ENCODE measurements at places on chromosomes 1 and 21.

DNA sequence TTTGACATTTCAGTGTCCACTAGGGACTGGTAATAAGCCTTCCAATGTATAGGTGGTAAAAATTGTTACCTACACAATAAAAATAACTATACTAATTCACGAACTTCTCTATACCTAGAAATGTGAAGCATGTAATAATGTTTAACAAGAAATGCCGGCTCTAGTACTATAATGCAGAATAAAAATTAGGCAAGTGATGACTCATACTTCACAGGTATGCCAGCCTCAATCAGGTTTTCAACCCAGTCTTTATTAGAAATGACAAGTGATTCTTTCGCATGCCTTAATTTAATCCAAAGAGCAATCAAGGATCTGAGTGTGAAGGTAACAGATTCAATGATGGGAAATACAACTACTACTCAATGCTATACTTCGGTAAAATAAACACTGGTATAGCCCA lies 134.9 kb downstream of the RERE start:
- DNase-seq = peak; percentile 49

- no peak for DNase-seq
These were observed 6.5 kb upstream of the DNM3 start for GRCh38 chr1:171834821-171835220.

GRCh38 chr1:112510340-112510739 lies 1.6 kb downstream of the WNT2B start:
- DNase-seq = no peak

- DNase-seq = no peak
These were observed 111.9 kb downstream of the GLIS1 start for GRCh38 chr1:53627031-53627430.

GRCh38 chr1:165395478-165395877 lies 39.0 kb upstream of the LMX1A start:
- no peak for DNase-seq

DNA sequence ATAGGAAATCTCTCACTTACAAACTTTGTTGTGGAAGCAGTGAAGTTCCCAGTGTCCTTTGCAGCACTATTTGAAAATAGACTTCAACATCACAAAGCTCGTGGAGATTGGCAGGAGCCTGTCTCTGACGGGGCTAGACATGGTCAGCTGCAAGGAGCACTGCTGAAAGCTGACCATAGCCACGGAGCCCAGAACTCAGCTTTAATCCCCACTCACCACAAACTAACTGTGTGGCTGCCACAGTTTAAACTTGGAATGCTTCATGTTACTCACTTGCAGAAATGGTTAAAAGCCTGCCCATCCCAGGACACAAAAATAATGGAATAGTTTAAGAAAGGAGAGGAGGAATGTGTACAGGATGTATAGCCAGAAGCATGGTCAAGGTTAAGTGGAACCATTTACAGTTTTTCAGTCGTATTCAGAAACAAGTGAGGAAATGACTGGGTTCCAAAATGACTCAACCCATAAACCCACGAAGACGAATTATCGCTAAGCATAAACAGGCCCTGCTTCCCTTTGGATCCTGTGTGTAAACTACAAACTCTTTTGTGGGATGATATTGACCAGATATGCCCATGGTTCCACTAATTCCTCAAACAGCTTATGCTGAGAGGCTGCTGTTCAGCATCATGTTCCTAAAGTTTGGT lies 18.2 kb downstream of the DNALI1 start:
- no peak for DNase-seq

GRCh38 chr1:31571340-31572295 lies 4.7 kb upstream of the TINAGL1 start:
- no peak for DNase-seq

DNA sequence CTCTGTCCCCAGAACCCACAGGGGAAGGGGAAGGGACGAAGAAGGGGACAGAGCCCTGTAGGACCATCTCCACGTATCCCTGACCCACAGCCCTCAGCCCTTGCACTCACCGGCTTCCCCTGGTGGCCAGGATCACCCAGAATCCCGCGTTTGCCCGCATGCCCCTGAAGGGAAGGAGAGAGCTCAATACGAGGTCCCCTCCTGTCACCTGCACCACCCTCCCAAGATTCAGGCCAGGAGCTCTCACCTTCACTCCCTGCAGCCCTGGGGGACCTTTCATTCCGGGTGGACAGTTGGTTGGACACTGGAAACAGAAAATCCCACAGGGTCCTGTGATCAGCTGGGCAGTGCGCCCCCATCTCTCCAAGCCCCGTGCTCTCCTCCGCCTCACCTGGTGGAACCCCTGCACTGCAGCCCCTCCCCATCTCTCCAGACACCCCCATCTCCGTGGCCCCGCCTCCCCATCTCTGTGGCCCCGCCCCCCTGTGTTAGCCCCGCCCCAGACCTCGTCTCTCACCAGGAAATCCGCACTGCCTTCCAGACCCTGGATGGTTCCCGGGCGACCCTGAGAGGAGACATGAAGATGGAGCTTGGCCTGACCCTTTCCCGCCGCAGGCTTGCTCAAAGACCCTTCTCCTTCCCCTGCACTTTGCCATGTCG lies 6.0 kb downstream of the COL9A2 start:
- DNase-seq = peak; percentile 18

DNA sequence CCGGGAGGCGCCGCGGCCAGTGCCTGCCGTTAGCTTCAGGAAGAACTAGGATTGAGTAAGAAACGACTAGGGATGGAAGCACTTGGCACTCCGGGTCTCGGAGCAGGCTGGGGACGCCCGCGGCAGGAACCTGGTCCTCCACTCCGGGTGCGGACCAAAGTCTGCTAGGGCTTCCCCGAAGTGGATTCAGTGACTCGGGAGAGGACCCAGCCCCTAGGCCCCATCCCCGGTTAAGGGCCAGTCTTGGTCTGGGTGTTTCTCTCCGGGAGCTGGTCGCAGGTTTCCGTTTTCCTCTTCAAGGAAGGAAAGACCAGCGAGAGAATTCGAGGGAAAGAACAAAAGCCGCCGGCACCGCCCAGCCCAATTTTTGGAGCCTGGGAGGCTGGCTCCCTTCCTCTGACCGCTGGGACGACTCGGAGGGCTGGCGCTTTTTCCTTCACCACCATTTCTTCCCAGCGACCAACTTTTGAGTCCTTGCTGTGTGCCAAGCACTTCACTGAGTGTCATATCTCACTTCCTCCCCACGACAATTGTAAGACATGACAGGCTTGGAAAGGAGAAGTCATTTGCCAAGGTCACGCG lies 16.8 kb upstream of the STMN1 start:
- peak; percentile 68 for DNase-seq

GRCh38 chr1:15075817-15076216 lies 77.7 kb upstream of the TMEM51 start:
- DNase-seq = no peak

DNA sequence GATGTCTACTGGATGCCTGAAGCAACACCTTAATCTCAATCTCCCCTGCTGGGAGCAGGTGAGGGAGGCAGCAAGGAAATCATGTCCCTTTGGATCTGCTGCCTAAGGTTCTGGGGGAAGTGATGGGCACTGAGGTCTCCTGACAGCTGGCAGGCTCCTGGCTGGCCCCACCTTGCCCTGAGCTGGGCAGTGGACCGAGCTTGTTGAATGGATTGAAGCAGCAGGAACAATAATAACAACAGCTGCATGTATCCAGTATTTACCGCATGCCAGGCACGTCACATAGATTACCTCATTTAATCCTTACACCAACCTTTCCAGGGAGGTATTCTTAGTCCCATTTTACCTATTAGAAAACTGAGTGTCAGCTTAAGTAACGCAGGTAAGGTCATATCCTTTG lies 133.9 kb downstream of the PLXNA2 start:
- no peak for DNase-seq

DNA sequence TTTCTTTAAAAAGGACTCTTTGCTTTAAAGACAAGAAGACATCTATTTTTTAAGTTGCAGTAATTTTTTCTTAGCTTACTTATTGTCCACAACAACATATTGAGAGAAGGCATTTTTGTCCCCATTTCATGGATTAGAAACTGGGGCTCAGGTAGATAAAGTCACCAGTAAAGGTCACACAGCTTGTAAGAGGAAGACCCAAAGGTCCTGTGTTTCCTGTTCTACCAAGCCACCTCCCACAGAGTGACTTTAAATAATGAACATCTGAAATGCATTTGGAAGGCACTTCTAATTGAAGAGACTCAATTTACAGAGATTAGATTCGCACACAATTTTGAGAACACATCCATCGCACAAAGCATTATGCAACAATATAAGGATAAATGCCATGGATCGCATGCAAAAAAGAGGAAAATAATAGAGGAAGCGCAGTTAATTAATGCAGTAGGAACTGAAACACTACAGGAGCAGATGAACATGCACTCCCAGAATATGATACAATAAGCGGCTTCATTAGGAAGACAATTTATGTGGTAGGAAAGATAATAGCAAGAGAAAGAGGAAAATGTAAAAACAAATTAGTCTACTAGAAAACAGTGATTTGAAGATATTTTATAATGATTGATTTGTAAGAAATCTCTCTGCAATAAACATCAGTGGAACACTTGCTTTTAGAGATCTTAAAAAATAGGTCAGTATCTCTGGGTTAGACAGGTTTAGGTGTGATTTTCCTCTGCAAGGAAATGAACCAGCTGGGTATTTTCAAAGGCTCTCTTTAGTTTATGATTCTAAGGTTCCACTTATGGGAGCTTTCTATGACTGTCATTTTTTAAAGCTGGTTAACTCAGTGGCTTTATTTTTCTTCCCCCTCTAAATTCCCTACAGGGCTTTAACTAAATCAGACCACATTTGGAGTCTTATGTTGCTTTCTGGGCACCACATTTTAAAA lies 27.1 kb upstream of the CD2 start:
- no peak for DNase-seq

GRCh38 chr21:27772816-27773215 lies 805.9 kb upstream of the ADAMTS5 start:
- no peak for DNase-seq

Measured in DMS53 (cell line).